ENCODE measurements at places on chromosomes 3 and 15.
A peak's percentile ranks its signal among the peaks of the same experiment; 100 is the strongest.

DNA sequence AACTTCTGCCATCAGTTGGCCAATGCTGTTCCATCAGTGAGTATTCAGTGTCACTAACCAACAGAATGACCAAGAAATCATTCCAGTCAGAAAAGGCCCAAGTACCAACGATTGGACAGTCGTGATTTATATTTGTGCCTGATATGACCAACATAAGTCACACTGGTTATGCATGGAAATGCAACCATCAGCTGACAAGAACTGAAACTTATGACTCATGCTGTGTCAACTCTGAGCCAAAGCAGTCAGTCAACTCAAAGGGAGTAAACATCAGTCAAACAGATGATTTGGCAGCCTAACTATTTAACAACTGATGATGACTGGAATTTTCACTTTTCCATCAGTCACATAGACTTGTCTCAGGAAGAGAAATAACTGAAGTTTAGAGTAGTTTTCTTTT, 142.4 kb downstream of the ANXA2 start:
- DNase-seq = peak; percentile 1

DNA sequence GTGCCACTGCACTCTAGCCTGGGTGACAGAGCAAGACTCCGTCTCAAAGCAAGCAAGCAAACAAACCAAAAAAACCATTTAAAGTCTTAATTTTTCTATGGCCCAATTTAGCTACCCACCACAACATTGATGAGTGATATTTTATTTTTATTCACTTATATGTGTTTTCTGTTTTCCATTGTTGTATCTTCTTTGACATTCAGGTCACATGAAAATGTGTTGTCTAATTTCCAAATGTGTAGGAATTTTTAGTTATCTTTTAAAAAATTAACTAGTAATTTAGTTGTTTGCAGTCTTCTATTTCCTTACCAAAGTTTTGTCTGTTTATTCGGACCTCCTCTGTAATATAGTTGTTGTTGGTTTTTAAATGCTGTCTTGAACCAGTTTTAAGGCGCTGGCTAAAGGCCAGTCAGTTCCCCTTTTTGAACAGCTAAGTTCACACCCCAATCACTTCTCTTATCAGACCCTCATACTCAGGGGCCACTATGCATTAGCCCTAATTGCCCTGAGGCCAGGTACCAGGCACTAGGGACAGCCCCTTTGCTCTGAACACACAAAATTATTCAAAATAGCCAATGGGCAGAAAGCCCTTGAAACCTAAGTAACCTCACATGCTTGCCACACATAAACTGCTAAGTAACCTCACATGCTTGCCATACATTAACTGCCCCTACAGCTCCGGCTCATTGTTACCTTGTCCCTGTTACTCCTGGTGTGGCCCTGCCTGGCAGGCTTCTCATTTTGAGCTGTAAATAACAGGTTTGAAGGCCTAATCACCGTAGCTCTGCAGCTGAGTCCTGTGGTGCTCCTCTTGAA, 4.3 kb upstream of the CCR4 start:
- DNase-seq = no peak

GRCh38 chr15:23416349-23417276, 30.4 kb downstream of the GOLGA6L2 start:
- DNase-seq = no peak

- DNase-seq = no peak
Measured at GRCh38 chr15:37595426-37595970, 338.9 kb upstream of the TMCO5A start.

DNA sequence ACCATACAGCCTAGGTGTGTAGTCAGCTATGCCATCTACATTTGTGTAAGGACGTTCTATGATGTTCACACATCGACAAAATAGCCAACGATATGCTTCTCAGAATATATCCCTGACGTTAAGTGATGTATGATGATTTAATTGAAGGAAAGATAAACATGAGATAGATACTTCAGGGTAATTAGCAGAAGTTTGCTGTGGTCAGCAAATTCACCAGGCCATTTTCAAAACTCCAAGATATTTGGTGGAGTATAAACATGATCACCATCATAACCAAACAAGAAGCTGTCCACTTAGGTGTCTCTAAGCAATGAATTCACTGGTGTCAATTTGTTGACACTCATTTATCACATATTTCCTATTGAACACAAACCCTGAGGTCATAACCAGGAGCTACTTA, 885.6 kb upstream of the NR2F2 start:
- DNase-seq = no peak

DNA sequence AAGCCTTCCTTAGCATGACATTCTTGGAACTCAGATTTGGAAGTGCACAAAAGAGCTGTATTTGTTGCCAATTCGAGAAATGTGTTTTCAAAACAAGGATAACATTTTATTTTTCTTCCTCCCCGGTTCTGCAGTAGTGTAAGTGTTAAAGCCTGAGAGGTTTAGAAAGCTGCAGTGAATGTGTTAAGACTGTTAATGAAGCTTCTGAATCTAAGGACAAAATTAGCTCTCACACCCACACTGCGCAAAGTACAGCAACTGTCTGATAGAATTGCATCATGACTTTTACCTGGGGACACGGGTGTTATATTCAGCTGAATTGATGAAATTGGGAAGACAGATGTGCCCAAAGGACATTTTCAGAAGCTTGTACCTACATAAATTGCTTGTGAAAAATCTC, 344.4 kb downstream of the CADM2 start:
- DNase-seq = no peak

DNA sequence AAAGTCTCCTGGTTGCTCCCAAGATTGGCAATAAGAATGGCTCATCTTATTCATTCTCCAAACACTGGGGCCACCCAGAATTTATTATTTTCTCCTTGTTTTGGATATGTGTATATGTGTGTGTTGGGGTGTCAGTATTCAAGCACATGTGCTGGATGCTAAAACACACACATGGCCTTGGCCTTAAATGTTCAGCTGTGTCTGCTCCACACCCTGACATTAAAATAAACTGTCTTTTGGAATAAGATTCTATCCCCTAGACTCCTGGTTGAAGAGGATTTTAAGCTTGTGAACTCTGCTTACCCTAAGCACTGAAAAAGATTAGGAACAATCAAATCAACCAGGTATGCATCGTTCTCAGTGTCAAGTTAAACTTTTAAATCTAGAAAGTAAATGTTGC, 382.9 kb upstream of the MCTP2 start:
- DNase-seq = no peak

- no peak for DNase-seq
Measured at GRCh38 chr15:62809115-62809967, 233.2 kb upstream of the TPM1 start.

DNA sequence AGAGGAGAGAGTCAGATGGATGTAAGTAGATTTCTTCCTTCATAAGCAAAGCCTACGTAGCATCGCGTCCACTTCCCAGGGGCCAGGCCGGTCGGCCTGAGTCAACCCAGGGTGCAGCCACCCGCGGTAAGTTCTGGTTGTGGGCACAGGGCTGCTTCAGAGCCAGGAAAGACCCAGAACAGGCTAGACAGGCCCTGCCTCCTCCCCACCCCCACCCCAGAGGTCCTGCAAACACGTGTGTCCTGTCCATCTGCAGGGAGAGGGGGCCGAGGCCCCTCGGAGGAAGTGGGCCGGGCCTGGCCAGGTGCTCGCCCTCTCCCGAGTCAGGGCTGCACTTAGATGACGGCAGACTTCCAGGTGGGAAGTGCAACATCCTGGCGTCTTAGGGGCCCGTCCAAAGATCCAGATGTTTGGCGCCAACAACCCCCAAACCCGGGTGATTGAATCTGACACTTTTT, 100.8 kb upstream of the ALDH1A3 start:
- no peak for DNase-seq

DNA sequence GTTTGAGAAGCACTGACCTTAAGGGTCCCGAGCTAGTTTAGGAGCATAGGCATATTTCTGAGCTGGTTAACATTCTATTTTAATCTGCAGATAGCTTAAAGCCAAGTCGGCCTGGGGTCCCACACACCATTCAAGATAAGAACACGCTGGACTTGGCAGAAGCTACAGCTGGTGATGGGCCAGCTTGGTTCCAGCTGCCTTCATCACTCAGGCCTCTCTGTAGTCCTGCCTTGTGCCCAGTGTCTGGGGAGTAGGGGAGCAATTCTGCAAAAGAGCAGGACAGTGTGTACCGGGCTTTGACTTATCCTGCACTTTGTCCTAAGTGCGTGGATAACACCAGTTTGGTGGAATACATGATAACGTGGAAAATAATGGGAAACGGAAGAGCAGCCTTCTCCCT, 164.5 kb downstream of the MEGF11 start:
- no peak for DNase-seq

- no peak for DNase-seq
Measured at GRCh38 chr3:32454731-32455608, 47.7 kb downstream of the CMTM6 start.

GRCh38 chr3:122533480-122533879, 18.7 kb upstream of the KPNA1 start:
- DNase-seq = no peak

DNA sequence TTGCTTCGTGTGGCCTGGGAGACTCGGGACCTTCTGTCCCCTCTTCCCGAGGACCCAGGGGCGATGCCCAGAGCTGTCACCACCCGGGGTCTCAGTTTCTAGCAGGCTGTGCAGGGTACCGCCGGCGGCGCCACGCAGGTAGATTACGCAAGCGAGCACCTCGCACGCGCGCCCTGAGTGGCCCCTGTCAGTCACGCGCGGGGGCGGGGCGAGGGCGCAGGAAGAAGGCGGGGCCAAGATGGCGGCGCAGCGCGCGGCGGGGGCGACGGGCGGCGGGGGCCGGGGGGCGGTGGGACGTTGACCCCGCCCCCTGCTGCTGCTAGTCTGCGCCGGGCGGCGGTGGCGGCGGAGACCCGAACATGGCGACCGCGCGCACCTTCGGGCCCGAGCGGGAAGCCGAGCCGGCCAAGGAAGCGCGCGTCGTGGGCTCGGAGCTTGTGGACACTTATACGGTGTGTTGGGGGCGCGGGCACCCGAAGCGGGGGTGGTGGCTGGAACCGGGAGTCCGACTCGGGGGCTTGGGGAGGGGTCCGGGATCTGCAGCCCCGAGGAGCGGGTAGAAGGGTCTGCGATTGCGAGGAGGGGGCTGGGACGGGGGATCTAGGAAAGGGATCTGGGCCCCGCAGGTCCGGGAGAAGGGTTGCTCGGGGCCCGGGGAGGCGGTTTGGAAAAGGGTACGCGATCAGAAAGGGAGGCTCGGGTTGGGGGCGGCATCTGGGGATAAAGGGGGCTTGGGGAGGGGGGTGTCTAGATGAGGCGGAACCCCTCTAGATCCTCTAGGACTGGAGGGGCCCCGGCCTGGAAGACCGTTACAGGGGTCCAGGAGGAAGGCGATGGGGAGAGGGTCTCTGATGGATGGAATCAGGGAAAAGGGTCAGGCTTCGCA, at the start of gene NISCH:
TSS of gene NISCH (plus strand) at position 322 of the 886 bp plus-strand sequence. CDS start at position 360, 38 bp downstream.
- peak; percentile 95 for DNase-seq

- DNase-seq = no peak
Measured at GRCh38 chr3:46296826-46297225, 54.6 kb downstream of the CCR3 start.

- no peak for DNase-seq
Measured at GRCh38 chr3:132265028-132265427, 52.2 kb upstream of the ACP3 start.

GRCh38 chr3:112640276-112640929, 540 bp downstream of the CCDC80 start:
- no peak for DNase-seq

DNA sequence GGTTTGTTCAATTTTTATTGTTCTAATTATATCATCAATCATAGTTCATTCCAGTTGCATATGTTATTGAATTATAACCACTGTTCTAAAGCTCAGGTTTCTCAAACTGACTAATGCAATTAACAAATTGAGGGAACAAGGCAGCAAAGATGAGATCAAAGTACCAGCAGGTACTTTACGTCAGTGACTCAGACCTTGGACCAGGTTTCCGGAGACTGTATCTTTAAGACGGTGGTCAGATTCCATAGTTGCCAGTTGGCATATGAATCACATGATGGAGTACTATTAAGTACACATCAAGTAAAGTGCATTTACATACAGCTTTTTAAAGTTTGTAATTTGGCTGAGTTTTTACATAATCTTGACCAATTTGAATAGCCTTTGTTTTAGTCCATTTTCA, 583.6 kb upstream of the ROBO2 start:
- DNase-seq = no peak

DNA sequence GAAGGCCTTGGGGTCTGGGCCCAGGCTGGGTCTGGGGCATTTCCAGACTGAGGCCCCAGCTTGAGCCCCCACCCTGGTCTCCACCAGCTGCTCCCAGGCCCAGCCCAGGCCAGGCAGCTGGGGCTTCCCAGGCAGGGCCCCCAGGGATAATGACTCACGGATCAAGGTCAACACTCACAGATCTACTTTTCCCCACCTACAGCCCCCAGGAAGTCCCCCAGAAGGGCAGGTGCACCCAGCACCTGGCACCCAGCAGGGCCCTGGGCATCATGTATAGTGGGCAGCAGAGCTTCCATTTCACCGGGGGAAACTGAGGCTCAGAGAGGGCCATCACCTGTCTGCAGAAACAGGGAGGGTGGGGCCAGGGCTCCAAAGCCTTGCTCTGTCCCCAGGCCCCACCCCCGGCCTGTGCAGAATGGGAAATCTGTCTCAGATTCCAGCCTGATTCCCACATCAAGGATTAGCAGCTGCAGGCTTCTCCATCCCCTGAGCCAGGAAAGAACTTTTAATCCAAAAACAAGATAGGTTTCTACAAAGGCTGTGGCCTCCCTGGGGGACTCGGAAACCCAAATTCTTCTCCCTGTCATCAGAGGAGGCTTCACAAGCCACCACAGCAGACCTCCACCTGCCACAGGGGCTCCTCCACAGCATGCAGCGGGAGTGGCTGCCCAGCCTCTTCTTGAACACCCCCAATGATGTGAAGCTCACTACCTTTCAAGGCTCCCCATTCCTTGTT, 49.8 kb downstream of the IQSEC1 start:
- no peak for DNase-seq

DNA sequence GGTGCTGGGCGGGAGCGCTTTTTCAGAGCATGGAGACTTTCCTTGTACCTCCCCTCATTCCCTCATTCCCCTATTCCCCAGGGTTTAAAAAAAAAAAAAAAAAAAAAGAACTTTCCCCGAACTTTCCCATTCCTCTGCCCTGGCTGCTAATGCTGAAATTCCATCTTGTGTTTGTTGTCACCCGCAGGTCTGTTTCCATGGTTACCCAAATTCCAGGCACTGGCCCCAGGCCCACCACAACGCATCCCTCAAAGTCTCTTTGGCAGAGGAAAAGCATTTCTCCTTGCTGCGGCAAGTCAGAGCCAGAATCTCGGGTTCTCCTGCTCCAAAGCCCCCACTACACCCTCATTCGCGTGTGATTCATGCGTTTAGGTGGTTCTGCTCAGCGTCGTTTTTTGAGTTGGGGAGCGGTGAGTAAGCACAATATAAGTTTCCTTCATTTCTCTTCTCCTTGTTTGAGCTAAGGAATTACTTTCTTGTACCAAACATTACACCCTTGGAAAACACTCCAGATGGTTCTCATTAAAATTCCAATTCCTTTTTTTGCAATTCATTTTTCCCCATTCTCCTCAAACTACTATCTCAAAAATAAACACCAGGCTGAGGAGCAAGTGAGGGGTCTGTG, 21.6 kb downstream of the ANAPC13 start:
- DNase-seq = no peak

Measured in stimulated activated naive CD4-positive, alpha-beta T cell treated with Interleukin-2 at 50 U/mL for 16 hours (primary cell).